Right lobe of liver (tissue), 6 donors: ENCODE measurements at places on chromosomes 3 and 15. TPM values are rescaled to one million over a fixed set of nuclear protein-coding genes. Genes with fewer than 3 reads are reported as not detected.

Gene CYP1A1
- total RNA-seq, result 4.7 TPM

Gene CACNA1D
- total RNA-seq, result 9.4 TPM

Gene OCA2
- total RNA-seq, result 0.12 TPM

DNA sequence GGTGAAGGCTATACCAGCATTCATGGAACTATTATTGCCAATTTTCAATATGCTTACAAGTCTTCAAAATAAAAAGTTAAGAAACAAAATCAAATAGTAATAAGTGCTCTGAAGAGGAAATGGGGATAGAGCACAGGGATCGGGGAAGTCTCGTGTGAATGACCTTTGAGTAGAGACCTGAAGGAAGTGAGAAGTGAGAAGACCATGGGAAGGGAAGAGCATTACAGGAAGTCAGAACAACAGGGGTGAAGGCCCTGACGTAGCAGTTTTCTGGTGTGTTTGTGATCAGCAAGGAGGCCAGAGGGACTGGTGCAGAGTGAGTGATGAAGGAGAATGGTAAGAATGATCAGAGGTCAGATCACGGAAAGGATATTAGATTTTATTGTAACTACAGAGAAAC is 48.1 kb downstream of the STAC start:
- no peak for DNase-seq
